ENCODE measurements at places on chromosomes 12 and 14.

DNA sequence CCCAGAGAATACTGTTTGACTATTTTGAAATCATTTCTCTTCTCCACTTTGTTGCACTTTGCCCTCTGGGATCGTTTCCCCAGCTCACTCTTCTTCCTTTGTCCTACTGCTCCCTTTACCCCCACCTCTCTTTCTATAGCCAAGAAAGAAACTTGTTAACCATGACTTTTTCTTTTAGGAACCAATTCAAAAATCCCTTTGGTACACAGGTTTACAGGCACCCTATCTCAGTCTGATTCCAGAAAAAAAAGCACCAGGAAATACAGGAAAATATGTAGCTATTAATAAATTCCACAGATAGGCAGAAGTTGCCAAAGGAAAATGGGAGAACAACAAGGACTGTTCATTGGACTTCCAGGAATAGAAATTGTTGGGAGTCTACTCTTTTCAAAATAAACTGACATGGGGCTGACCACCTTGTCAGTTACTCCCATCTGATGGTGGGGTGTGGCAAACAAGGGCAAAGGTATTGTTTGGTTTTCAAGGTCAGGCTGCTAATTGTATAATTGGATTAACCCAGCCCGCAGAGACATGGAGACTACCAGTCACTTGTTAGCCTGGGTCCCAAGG lies 82.4 kb downstream of the CRADD start:
- no peak for DNase-seq

- no peak for DNase-seq
These were observed 12.8 kb downstream of the LRCOL1 start for GRCh38 chr12:132597333-132598316.

DNA sequence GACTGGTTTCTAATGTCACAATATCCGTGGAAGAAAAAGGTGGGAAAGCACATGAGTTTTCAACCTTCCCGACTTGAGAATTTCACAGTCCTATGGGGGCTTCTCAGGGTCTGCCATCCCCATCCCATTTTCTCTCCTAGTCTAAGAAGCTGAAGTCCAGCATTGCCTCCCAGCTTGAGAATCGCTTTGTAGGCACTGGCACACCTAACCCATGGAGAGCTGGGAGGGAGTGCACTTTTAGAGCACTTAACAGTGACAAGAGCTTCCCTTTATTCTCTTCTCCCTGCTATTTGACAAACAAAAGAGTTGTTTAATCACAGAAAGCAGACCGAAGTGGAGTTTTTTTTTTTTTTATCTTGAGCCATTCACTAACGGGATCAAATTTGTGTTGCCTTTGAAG lies 22.8 kb upstream of the SRRM4 start:
- DNase-seq: no peak

DNA sequence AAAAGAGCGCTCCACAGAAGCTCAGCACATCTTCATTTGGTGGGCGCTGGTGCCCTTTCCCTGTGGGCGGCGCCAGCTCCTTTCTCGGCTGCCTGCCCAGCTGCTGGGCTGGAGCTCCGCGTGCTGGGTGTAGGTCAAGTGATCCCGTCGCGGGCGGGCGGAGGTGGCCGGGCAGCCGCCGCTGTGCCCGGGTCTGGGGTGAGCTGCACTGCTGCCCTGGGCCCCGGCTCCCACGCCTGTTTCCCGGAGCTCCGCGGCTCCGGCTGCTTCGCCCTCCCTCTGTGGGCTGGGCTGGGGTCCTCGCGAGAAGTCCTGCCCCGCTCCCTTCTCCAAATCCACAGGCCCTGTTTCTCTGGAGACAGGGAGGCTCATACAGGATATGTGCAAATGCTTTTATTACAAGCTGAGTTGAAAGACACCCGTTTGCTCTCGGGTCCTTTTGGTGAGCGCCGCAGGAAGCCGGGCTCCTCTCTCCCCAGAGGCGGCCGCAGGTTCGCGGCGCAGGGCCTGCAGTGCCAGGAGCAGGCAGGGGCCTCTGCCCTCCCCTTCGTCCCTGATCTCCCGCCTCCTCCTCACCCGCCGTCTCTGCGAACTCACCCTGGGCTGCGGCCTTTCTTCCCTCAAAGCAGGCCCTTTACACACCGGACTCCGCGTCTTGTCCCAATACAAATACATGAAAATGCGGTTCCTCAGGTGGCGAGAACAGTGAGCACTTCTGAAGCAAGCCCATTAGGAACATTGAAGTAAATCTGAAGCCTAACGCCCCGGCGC lies 67.8 kb upstream of the CAPRIN2 start:
- peak; percentile 5 for DNase-seq

DNA sequence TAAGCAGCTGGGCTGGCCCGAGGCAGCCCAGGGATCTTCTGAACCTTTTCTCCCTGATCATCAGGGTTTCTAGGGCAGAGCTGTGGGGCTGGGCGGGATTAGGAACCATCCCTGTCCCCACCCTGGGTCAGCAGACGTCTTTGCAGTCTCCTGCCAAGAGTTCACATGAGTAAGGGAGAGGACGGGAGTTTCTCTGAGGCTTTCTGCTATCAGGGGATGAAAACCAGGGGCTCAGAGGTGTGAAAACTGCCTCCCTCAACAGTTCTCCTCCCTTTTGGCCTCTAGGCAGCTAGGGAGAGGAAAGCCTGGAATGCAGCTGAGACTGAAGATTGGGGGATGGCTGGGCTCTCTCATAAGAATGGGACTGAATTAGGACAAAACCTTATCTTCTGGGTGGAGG lies 7.9 kb downstream of the ZNF385A start:
- no peak for DNase-seq

- DNase-seq: no peak
These were observed 20.8 kb downstream of the SNRNP35 start for GRCh38 chr12:123478762-123479161.

- DNase-seq: no peak
These were observed 41.6 kb downstream of the AKAP6 start for GRCh38 chr14:32370714-32371113.

- DNase-seq: no peak
These were observed 144.8 kb downstream of the ASCL1 start for GRCh38 chr12:103102225-103102744.
